ENCODE measurements at places on chromosomes 2 and 18.

DNA sequence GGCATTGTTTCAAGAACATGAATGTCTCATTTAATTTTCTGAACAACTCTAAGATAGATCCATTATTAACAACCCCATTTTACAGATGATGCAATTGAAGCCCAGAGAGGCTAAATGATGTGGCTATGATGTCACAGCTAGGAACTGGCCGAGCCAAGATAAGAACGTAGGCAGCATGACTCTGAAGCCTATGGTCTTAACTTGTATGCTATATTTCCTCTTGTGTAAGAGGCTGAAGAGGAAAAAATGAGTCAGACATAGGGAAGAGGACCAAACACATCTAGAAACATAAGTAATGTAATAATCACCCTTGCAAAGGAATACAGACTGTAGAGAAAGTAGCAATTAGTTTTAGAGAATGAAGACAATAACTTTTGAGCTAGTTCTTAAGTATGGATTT, 416.8 kb downstream of the FIGN start:
- DNase-seq: no peak

- DNase-seq: no peak
Observed at GRCh38 chr2:55384786-55385185, 34.9 kb downstream of the CCDC88A start.

DNA sequence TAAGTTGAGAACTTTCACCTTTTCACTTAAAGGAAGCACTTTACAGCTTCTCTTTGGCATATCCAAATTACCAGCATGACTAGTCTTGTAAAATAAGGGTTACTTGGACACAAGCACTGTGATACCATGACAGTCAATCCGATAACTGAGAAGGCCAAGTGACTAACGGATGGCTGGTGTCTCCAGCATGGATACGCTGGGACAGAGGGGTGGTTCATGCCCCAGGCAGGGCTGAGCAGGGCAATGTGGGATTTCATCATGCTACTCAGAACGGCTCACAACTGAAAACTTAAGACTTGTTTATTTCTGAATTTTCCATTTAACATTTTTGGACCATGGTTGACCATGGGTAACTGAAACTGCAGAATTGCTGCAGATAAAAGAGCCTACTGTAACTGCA, 43.1 kb upstream of the GPR155 start:
- no peak for DNase-seq

- no peak for DNase-seq
Observed at GRCh38 chr2:4862031-4862430, 830.2 kb upstream of the SOX11 start.

DNA sequence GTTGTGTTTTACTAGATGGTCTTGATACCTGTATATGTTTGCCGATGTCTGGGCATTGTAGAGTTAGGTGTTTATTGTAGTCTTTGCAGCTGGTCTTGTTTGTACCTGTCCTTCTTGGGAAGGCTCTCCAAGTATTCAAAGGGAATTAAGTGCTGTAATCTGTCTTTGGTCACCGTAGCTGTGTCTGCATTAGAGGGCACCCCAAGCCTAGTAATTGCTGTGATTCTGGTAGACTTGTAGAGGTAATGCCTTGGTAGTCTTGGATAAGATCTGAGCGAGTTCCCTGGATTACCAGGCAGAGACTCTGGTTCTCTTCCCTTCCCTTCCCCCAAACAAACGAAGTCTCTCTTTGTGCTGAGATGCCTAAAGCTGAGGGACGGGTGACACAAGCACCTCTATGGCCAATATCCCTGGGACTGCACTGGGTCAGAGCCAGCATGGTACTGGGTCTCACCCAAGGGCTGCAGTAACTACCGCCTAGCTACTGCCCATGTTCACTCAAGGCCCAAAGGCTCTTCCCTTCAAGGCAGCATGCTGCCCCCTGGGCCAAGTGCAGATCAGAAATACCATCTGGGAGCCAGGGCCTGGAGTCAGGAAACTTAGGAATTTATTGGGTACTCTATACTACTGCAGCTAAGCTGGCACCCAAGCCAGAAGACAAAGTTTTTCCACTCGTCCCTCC, 27.1 kb downstream of the STPG4 start:
- no peak for DNase-seq

DNA sequence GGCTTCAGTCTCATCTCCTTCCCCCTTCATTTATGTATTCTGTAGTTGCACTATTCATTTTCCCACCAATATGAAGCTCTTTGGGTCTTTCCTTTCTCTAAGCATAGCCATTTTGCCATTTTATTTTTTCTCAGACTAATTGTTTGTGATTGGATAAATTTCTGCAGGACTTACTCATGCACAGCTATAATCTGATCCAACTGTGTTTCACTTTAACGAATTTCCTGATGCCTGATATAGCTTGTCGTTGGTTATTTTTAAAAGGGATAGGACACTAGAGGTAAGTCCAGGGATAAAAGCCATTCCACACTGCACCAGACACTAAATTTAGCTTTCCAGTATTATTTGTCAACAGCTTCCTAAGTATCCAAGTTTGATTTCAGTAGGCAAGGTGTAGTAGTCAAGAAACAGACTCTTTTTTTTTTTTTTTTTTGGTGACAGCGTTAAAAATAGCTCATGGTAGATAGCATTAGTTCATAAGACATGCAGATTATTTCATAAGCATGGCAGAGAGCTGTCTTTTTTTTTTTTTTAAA, 17.4 kb downstream of the ASB18 start:
- DNase-seq: no peak

GRCh38 chr2:72031346-72032110, 116.1 kb downstream of the CYP26B1 start:
- no peak for DNase-seq

DNA sequence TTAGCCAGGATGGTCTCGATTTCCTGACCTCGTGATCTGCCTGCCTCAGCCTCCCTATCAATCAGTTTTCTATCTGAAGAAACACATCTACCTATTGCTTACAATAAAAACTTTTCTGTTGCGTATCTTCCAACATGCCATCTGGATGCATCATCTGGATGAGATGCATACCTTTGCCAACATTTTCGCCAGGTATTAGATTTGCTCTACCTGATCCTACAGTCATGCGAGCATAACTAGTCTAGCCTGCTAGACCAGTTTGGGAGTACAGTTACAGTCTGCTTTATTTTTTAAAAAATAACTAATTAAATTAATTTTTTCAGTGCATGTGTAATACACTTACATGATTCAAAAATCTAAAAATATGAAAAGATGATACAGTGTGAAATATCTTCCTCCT, 334.0 kb upstream of the MEX3C start:
- no peak for DNase-seq

GRCh38 chr2:105100046-105100840, 62.4 kb downstream of the MRPS9 start:
- no peak for DNase-seq

GRCh38 chr2:28276076-28276618, 116.5 kb upstream of the FOSL2 start:
- DNase-seq: no peak

DNA sequence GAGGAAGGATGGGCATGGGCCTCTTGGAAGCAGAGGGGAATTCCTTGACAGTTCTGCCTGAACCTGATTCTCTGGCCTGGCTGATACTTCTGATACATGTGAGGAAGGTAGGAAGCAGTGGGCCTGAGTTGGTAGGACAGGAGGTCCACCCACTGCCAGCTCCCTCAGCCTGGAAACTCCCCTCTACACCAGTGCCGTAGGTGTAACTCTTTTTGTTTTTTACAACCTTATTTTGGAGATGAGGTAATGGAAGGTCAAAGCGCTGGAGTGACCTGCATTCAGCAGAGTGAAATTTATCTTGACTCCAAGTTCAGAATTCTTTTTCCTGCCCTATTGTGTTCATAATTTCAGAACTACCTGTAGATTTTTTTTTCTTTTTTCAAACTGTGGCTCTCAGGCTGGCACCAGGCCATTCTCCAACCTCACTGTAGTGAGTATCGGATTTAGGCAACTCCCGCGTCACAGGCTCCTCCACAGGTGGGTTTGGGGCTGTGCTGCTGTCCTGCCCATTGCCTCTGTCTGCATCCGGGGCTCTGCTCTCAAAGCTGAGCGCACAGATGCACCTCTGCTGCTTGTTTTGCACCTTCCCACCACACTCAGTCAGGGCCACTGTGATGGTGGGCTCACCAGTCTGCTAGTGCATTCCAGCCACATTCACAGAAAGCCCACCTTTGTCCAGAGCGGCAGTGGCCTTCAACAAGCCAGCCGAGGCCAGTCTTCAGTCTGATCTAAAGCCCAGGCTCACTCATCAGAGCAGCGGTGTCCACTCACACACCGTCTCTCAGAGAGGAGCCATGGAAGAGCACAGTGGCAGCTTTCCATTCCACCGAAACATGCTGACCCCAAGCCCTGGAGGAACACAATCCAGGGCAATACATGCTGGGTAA, 87.2 kb downstream of the UXS1 start:
- DNase-seq: no peak

DNA sequence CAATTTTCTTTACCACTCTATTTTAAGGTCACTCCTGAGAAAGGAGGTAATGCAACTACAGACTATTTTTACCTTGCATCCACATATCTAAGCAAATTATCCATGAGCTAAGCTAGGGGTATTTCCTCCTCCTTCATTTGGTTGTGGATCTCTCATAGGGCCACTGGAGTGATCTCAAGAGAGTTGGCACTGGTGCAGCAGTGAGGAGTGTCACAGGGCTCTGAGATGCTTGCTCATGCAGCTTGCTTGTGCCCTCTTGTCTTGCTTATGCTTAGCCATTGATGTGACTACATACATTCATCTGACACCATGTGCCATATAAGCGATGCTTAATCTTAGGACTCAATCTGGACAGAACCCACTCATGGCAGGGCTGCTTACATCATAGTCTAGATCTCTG, 950.3 kb downstream of the TSN start:
- no peak for DNase-seq

- no peak for DNase-seq
Observed at GRCh38 chr18:55927831-55928230, 339.8 kb upstream of the TCF4 start.

DNA sequence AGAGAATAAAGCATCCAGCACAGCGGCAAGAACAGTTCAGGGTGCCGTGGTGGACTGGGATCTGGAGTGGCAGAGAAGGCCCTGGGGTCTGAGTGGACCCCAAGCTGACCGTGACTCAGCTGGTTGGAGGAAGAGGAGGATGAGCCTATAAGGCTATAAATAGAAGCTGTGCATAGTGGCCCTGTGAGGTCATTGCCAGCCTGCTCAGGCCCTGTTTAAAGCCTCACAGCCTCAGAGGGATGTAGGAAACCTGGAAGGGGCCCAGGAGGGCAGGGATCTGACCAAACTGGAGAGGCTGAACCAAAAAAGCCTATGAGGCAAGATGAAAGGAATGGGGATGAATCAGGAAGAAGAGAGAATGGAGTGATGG, 11.3 kb upstream of the DES start:
- no peak for DNase-seq

GRCh38 chr2:25365241-25365640, 23.5 kb upstream of the DNMT3A start:
- DNase-seq: no peak

- DNase-seq: no peak
Observed at GRCh38 chr2:96296925-96297324, 8.4 kb downstream of the SNRNP200 start.

DNA sequence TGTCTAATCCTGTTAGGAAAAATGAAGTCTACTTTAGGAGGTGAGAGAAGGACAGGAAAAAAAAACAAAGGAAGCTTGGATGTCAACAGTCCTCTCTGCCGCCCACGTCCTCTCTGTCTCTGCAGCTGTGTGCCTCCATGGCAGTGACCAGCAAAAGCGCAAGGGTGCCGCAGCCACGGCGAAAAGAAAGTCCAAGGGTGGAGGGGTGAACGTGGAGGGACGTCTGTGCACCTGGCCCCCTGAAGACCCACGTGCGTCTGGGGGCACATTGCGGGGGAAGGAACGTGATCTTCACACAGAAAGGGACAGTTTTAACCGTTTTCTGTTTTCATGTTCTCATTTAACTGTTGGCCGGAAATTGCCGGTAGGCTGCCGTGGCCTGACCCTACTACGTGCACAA, 152.7 kb downstream of the MBP start:
- DNase-seq: no peak

DNA sequence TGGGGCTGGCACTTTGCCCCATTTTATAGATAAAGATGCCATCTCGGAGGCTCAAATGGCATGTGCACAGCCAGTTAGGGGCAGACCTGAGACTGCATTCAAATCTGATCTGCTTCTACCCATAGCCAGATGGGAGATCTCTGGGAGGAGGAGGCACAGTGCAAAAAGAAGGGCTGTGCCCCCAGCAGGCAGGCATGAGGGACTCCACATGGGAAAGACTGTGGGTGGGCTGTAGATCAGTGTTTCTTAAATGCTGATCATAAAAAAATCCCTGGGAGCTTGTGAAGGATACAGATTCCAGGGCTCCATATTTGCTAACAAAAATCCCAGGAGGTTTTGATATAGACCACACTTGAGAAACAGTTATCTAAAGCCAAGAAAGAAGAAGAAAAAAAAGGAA, 15.2 kb downstream of the PAX8 start:
- no peak for DNase-seq

GRCh38 chr18:76801567-76802505, 20.5 kb upstream of the ZNF236 start:
- peak; percentile 42 for DNase-seq

DNA sequence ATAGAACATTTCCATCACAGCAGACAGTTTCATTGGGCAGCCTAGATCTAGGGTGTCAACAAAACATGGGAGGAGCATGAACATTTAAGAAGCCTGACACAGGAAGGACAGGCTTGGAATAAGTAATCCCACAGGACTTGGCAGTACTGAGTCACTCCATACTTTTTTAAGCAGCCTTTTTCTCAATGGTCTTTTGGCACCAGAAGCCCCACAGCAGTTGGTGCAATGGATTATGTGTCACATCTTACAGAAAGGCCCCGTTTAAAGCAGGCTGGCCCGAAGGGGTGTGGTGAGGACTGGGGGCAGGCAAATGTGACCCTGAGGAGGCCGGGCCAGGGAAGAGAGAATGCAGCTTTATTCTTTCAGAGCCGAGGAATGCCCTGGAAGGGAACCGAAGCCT, 26.6 kb downstream of the SPTBN1 start:
- no peak for DNase-seq

DNA sequence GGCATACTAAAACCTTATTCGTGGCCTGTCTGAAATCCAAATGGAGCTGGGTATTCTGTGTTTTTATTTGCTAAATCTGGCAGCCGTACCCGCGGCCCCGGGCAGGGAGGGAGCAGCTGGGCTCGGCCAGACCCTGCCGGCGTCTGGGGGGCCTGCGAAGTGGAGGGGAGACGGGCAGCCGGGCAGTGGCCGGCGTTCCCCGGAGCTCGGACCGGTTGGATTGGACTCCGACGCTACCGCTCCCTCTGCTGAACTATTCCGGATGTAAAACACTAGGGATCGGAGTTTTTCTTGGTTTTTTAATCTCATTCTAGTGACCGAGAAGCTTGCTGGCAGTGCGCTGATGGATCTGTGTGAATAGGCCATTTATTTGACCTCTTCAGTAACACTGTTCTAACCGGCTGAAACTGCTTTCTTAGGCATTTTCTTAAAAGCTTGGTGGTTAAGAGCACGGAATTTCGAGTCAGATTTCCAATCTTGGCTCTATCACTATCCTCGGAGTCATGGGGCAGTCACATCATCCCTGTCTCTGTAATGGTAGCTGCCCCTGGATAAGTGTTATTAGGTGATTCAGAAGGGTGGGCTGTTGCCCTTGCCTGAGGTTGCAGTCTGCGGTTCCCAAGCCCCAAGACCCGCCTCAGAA, 694 bp downstream of the UNC50 start:
- DNase-seq: peak; percentile 27

Data from NCI-H1092 treated with DMSO at 0.1 percent for 48 hours (cell line).